NCI-H1105 (cell line): ENCODE measurements at places on chromosomes 12 and 14.

- DNase-seq, result no peak
Observed at GRCh38 chr12:121939186-121939585, 20.8 kb downstream of the CFAP251 start.

GRCh38 chr12:49357103-49357678 is 10.1 kb upstream of the SPATS2 start:
- peak; percentile 16 for DNase-seq

DNA sequence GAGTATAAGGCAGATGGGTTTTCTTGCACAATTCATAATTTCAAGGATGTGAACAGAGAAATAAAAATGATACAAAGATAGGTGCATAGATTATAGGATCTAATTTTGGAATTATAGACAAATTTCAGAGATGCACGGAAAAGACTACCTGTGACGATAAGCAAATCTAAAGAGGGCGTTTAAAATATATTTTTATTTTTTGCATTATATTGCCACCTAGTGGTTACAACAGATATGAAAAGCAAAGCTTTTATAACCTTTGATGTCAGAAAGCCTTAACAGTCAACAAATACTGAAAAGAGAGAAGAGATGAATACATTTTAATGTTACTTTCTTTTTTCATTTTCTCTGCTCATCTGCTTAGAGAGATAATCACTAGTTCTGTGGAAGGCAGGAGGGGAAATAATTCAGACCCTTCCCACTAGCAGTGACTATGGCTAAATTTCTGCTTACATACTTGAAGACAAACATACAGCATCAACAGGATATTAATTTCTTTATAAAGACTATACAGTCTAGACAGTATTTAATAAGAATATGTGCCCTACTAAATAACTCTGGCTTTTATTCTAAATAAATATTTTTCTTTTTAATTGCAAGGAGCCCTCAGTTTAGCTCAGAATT is 46.3 kb downstream of the NTS start:
- DNase-seq, result peak; percentile 40

GRCh38 chr12:1630827-1631591 is 2.0 kb downstream of the WNT5B start:
- no peak for DNase-seq

DNA sequence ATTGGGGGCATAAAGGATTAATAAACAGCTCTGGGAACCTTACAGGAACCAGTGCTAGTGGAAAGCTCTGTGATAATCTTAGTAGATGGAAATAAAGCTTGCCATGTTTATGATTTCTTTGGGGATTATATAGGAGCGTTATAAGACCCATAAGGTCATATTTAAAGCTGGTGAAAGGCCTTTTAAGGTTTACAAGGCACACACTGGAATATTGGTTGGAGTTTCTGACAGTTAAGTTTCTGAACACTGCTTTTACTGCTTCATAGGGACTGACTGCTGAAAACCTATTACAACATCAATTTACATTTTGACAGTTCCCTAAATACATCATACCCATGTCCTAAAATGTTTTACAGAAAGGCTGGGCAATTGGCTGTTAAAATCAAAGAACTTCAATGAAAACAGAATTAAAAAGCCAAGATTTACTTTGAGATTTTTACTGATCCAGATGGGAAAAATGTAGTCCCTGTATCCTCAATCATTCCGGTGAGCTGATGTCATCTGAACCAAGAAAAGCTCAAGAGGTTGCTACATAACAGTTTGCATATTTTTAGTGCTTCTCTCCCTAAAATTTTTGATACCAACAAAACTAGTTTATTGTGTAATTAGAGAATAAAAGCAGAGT is 153.7 kb upstream of the IGF1 start:
- no peak for DNase-seq

GRCh38 chr12:47848853-47849252 is 29.1 kb upstream of the HDAC7 start:
- no peak for DNase-seq

GRCh38 chr12:6605421-6606330 is 1.5 kb downstream of the CHD4 start:
- DNase-seq, result no peak

DNA sequence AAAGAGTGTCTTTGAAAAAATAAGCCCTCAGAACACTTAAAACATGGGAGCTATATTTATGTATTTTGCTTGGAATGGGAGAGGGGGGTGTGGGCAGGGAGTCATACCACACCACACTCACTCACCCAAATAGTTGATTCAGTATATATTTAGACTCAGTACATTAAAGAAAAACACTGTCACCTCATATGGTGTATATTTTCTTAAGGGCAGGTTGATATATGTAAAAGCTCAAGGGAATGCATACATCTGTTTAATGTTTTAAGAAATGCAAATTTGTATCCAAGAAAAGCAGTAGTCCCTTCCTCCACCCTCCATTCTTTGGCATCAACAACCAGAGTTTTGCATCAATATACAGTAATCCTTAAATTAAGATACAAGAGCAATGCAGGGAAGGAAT is 1.4 kb downstream of the NFYB start:
- DNase-seq, result no peak
